ENCODE measurements at places on chromosomes 2 and 18. TPM values are rescaled to one million over a fixed set of nuclear protein-coding genes. Genes with fewer than 3 reads are reported as not detected.

GRCh38 chr2:241777686-241778627 lies 1.3 kb downstream of the GAL3ST2 start:
- DNase-seq: no peak

GRCh38 chr2:154709215-154709614 lies 10.7 kb downstream of the KCNJ3 start:
- no peak for DNase-seq

GRCh38 chr2:11819235-11819729 lies 72.8 kb downstream of the LPIN1 start:
- no peak for DNase-seq

GPR45 gene
- 0.30 TPM for total RNA-seq

SLC35F6 gene
- total RNA-seq: 28.9 TPM

CFAP221 gene
- 3.0 TPM for total RNA-seq
